ENCODE measurements at places on chromosomes 7 and 10. TPM values are rescaled to one million over a fixed set of nuclear protein-coding genes. Genes with fewer than 3 reads are reported as not detected.

GRCh38 chr10:71727738-71728737 is 8.5 kb upstream of the C10orf105 start:
- peaks cover 18% of the 10 kb centered on the region for H3K4me1 ChIP-seq
- peak; percentile 70 for DNase-seq
- no peaks in the 10 kb centered on the region for H3K27me3 ChIP-seq
- no peaks in the 10 kb centered on the region for H3K36me3 ChIP-seq

DNA sequence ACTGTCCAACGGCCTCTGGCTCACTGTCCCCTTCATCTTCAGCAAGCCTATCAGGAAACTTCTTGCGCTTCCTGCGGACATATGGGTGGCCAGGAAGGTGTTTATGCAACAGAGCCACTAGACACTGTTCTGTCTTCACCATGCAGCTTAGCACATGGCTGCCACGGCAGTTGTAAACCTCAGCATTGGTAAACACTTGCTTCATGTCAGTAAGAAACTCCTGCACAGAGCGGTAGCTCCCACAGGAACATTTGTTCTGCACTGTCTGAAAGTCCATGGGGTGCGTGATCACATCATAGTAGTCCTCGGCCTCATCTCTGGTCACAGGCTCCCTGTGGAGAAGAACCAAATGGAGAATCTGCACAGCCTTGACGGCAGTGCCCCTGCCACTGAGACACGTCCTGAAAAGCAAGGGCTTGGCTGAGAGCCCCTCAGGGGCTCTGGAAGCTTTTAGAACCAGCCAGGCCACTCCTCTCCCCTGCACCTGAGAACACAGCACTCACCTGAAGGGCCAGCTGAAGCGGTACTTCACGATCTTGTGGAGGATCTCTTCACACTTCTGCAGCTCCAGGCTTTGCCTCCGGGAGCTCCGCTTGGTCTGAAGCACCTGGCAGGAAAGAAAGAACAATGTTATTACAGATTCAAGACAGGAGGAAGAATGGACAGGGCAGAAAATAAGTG is 8.8 kb downstream of the FZD9 start:
- no peak overlapping the region for H3K4me3 ChIP-seq
- H3K27ac ChIP-seq, result no peak overlapping the region
- H3K27me3 ChIP-seq, result no peaks in the 10 kb centered on the region
- no peaks in the 10 kb centered on the region for H3K4me1 ChIP-seq
- no peak for DNase-seq

- peak overlapping the region; percentile 97 for H3K27ac ChIP-seq
- H3K36me3 ChIP-seq, result peaks cover 36% of the 10 kb centered on the region
- no peaks in the 10 kb centered on the region for H3K27me3 ChIP-seq
- DNase-seq, result peak; percentile 92
Measured at GRCh38 chr10:24457661-24458318, 248.9 kb downstream of the KIAA1217 start.

CALCR gene
- not detected for total RNA-seq

PAX4 gene
- not detected for total RNA-seq

ADCYAP1R1 gene
- total RNA-seq, result not detected

GRCh38 chr7:70795948-70796347 is 336.0 kb upstream of the GALNT17 start:
- H3K4me3 ChIP-seq, result no peak overlapping the region
- no peak overlapping the region for H3K27ac ChIP-seq
- DNase-seq, result no peak
- H3K27me3 ChIP-seq, result no peaks in the 10 kb centered on the region
- H3K36me3 ChIP-seq, result no peaks in the 10 kb centered on the region

DNA sequence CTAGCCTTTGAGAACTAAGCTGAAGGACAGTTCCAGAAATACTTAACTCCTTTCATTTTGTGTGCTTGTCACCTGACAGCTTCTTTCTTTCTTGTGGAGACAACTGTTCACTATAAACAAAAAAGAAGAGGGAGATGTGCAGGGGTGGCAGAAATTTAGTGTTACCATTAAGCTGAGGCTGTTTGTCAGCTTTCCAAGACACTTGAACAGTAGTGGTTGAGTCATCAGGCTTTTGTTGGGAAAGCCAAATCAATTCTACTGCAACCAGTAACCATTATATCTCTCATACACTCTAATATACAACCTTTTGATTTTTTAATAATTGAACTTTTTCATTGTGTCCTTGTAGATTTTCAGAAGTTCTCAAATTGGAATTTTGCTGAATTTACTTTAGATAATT is 75.3 kb downstream of the POLL start:
- DNase-seq, result peak; percentile 52
- no peak overlapping the region for H3K27ac ChIP-seq
- no peak overlapping the region for H3K4me3 ChIP-seq
- H3K4me1 ChIP-seq, result no peaks in the 10 kb centered on the region
- H3K27me3 ChIP-seq, result no peaks in the 10 kb centered on the region
- H3K36me3 ChIP-seq, result no peaks in the 10 kb centered on the region

ABCC2 gene
- 6.3 TPM for total RNA-seq

- H3K4me3 ChIP-seq, result peak overlapping the region; percentile 84
- peaks cover 17% of the 10 kb centered on the region for H3K36me3 ChIP-seq
- no peaks in the 10 kb centered on the region for H3K27me3 ChIP-seq
- H3K27ac ChIP-seq, result peak overlapping the region; percentile 100
- peaks cover 6% of the 10 kb centered on the region for H3K4me1 ChIP-seq
Measured at GRCh38 chr7:88218836-88219605, 817 bp downstream of the SRI start.

GRCh38 chr10:102626026-102626685 is 18.1 kb upstream of the TRIM8 start:
- H3K27me3 ChIP-seq, result no peaks in the 10 kb centered on the region
- no peak overlapping the region for H3K4me3 ChIP-seq
- H3K36me3 ChIP-seq, result no peaks in the 10 kb centered on the region
- DNase-seq, result no peak

SEPHS1 gene
- total RNA-seq, result 60.8 TPM

- H3K4me1 ChIP-seq, result no peaks in the 10 kb centered on the region
- no peaks in the 10 kb centered on the region for H3K27me3 ChIP-seq
- H3K27ac ChIP-seq, result no peak overlapping the region
Measured at GRCh38 chr10:133010095-133010842, 67.9 kb upstream of the CFAP46 start.

GRCh38 chr10:28316696-28317095 is 13.8 kb upstream of the MPP7 start:
- peaks cover 5% of the 10 kb centered on the region for H3K4me1 ChIP-seq
- no peaks in the 10 kb centered on the region for H3K36me3 ChIP-seq
- no peak overlapping the region for H3K4me3 ChIP-seq
- no peak overlapping the region for H3K27ac ChIP-seq

GRCh38 chr7:123682690-123683089 is 27.0 kb downstream of the LMOD2 start:
- peaks cover 49% of the 10 kb centered on the region for H3K36me3 ChIP-seq
- no peak overlapping the region for H3K27ac ChIP-seq
- peak; percentile 58 for DNase-seq
- no peaks in the 10 kb centered on the region for H3K4me1 ChIP-seq
- H3K4me3 ChIP-seq, result no peak overlapping the region

ATRNL1 gene
- total RNA-seq, result not detected

FAM25G gene
- total RNA-seq, result not detected

DNA sequence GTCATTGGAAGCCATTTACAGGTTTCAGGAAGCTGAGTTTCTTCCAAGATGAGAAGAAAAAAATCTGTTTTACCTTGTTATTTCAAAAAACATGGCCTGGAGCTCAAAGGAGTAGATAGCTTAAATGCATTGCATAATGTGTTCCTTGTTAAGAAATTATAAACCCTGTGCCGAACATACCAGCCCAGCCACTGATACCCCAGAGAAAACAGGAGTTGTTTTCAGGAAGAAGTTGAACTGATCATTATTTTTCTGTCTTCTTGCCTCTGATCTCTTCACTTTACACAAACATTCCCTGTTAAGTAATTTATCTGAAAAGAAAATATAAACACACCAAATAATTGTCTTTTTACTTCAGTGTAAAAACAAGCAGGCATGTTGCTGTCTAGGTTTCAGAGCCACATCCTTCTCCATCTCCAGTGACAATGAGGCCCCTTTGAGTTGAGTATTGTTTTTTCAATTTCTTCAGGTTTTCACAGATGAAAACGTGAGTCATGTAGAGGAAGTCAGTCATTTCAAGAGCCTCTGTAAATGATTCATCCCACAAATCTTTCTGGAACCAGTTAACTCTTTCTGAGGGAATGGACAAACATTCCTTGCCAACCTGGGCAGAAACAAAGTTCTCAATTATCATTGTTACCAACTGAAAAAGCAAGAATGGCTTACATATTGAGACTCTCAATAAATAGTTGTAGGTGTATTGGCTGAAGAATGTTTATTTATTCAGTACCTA is 244.2 kb downstream of the IPMK start:
- peak; percentile 80 for DNase-seq
- H3K27ac ChIP-seq, result peak overlapping the region; percentile 97
- no peaks in the 10 kb centered on the region for H3K27me3 ChIP-seq
- H3K36me3 ChIP-seq, result peaks cover 5% of the 10 kb centered on the region

APBB1IP gene
- not detected for total RNA-seq

- peaks cover 7% of the 10 kb centered on the region for H3K4me1 ChIP-seq
- no peak for DNase-seq
- no peak overlapping the region for H3K27ac ChIP-seq
- no peaks in the 10 kb centered on the region for H3K27me3 ChIP-seq
- H3K36me3 ChIP-seq, result no peaks in the 10 kb centered on the region
Measured at GRCh38 chr7:2623698-2624014, 8.1 kb upstream of the TTYH3 start.

AKR1C8 gene
- total RNA-seq, result not detected

- peaks cover 82% of the 10 kb centered on the region for H3K36me3 ChIP-seq
- H3K4me3 ChIP-seq, result no peak overlapping the region
- no peaks in the 10 kb centered on the region for H3K4me1 ChIP-seq
Measured at GRCh38 chr10:92451431-92451830, 122.5 kb downstream of the IDE start.

GRCh38 chr7:147636553-147636952 is 954.0 kb upstream of the C7orf33 start:
- H3K4me1 ChIP-seq, result no peaks in the 10 kb centered on the region
- no peak overlapping the region for H3K4me3 ChIP-seq
- no peaks in the 10 kb centered on the region for H3K27me3 ChIP-seq
- DNase-seq, result no peak
- H3K27ac ChIP-seq, result no peak overlapping the region

GPRIN2 gene
- total RNA-seq, result not detected

GRCh38 chr7:137846827-137847567 is at the start of gene DGKI:
Gene DGKI (minus strand): TSS chr7:137846974.
- peak within 1 kb of the TSS; percentile 59 for H3K4me3 ChIP-seq
- no peak within 1 kb of the TSS for H3K27ac ChIP-seq
- no peaks in the 10 kb centered on the region for H3K36me3 ChIP-seq

GRCh38 chr7:151914051-151914450 is 37.1 kb upstream of the PRKAG2 start:
- peaks cover 4% of the 10 kb centered on the region for H3K27me3 ChIP-seq
- no peak for DNase-seq
- no peak overlapping the region for H3K27ac ChIP-seq
- H3K36me3 ChIP-seq, result peaks cover 5% of the 10 kb centered on the region
- H3K4me1 ChIP-seq, result peaks cover 8% of the 10 kb centered on the region
- H3K4me3 ChIP-seq, result no peak overlapping the region

DNA sequence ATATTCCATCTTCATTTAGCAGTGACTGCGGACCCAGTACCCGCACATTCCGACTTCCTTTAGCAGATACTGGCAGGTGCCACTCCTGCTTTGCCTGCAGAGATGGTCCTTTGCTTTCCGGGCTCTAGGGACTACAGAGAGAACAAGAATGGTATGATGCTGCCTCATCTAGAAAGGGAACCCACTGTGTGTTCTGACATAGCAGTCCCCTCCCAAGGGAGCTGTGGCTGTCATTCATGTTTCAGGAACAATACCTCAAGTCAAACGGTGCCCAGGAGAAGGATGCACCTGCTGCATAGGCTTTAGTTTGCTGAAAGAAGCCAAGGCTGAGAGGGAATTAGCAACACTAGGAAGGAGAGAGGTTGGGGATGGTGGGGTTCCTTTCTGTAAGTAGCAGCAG is 15.9 kb upstream of the TMEM72 start:
- H3K36me3 ChIP-seq, result no peaks in the 10 kb centered on the region
- no peak for DNase-seq
- no peak overlapping the region for H3K4me3 ChIP-seq
- H3K27me3 ChIP-seq, result no peaks in the 10 kb centered on the region
- H3K27ac ChIP-seq, result no peak overlapping the region

SFXN2 gene
- 7.2 TPM for total RNA-seq

DNA sequence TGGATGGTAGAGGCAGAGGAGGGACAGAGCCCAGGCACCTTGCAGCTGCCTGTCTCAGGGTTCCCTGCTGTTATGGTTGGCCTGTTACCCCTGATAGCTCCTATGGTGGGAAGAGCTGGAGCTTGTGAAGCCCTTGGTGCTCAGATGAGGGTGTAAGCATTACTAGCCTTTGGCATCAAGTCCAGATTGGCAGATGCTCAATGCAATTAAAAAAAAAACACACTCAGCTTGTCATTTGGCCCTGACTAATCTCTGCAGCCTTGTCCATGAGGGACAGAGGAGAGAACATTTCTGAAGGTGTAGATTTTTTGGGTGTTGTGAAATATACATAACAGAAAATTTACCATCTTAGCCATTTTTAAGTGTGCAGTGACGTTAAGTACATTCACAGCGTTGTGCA is 86.3 kb downstream of the PLPP4 start:
- no peaks in the 10 kb centered on the region for H3K4me1 ChIP-seq
- no peak for DNase-seq
- no peaks in the 10 kb centered on the region for H3K27me3 ChIP-seq
- no peaks in the 10 kb centered on the region for H3K36me3 ChIP-seq
- no peak overlapping the region for H3K27ac ChIP-seq

- no peaks in the 10 kb centered on the region for H3K36me3 ChIP-seq
- no peaks in the 10 kb centered on the region for H3K4me1 ChIP-seq
- H3K4me3 ChIP-seq, result no peak overlapping the region
Measured at GRCh38 chr10:99442394-99442793, 12.0 kb upstream of the GOT1 start.

GRCh38 chr10:50593523-50594376 is 30.0 kb downstream of the SGMS1 start:
- H3K27ac ChIP-seq, result peak overlapping the region; percentile 59
- DNase-seq, result peak; percentile 35
- H3K4me3 ChIP-seq, result no peak overlapping the region
- peaks cover 11% of the 10 kb centered on the region for H3K36me3 ChIP-seq

DNA sequence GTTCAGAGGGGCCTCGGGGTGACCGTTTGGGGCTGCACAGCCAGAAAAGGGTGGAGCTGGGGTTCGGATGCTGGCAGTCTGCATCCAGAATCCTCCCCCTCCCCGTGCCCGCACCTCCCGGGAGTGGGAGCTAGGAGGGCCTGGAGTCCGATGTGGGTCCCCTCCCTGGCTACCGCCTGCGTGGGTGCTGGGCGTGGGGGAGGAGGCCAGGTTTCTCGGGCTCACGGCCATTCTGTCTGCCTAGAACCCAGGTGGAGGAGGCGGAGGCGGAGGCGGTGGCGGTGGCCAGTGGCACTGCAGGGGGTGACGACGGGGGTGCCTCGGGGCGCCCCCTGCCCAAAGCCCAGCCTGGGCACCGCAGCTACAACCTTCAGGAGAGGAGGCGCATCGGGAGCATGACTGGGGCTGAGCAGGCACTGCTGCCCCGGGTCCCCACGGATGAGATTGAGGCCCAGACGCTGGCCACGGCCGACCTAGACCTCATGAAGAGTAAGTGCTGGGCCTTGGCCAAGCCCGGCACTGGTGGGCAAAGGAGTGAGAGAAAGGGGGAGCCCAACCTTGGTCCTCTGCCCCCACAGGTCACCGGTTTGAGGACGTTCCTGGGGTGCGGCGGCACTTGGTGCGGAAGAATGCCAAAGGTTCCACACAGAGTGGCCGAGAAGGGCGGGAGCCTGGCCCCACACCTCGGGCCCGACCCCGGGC is 7.0 kb downstream of the SLC4A2 start:
- H3K4me1 ChIP-seq, result peaks cover 11% of the 10 kb centered on the region
- no peak for DNase-seq
- H3K4me3 ChIP-seq, result no peak overlapping the region
- H3K36me3 ChIP-seq, result peaks cover 71% of the 10 kb centered on the region
- no peak overlapping the region for H3K27ac ChIP-seq

Data from MCF 10A (cell line).